T47D (cell line): ENCODE measurements at places on chromosomes 6 and 20.

DNA sequence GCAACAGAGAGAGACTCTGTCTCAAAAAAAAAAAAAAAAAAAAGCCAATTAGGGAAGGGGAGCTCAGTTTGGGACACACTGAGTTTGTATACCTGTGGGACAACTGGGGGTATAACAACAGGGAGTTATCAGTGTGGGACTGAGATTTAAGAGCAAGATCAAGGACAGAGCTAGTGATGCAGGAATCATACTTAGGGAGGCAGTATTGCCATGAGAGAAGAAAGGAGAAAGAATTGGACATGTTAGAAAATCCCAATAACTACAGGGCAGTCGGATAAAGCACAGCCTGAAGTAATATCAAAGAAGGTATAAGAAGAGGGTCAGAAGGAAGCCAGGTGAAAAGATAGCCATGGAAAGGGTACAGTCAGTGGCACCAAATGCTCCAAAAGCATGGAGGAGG is 121.2 kb downstream of the PTPRT start:
- no peak for DNase-seq

- no peak for DNase-seq
Observed at GRCh38 chr6:165849534-165850430, 186.7 kb upstream of the PDE10A start.

DNA sequence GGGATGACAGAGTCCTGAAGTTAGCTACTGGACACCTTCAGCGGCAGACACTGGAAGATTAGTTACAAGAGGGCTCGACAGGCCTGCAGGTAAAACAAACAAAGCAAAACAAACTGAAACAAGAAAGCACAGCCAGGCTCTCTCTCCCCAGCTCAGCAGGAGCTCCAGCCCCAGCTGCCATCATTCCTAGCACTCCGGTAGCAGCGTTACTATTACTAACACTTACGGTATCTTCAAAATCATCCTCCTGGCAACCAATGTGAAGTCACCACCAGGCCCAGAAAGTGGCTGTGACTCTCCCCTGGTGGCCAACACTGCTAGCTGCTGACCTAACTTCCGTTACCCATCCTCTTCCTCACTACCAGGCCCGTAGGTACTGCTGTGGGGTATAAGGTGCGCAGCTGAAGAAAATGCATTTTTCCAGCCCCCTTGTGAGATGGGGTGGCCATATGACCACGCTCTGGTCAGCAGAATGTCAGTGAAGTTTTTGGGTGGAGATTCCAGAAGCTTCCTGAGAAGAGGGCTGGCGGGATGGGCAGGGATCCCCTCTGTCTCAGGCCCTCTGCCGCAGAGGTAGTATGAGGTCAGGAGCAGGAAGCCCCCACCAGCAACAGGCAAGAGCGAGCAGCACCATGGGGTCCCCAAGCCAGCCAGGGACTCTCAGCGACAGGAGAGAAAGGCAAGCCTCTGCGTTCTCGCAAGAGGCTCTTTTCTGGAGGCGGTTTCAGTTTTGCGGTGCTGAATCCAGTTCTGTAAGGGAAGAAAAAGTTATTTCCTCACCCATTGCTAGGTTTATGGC is 37.4 kb upstream of the TBXT start:
- DNase-seq: peak; percentile 21

- DNase-seq: no peak
Observed at GRCh38 chr6:159833997-159834603, 34.0 kb downstream of the PNLDC1 start.

DNA sequence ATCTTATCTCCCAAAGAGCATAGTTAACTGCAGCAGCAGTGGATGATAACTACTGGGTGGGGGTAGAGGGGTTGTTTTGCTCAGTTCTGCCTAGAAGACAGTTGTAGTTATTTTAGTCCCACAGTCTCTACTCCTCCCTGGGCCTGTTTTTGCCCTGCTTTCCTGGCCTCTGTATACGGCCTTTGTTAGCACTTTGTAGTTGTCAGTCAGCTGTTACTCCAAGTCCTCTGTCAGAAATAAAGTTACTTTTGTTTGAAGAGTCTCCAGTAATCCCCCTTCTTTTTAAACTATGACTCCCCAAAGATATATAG is 113.9 kb downstream of the SLC16A10 start:
- no peak for DNase-seq
